Renal cortex interstitium (tissue), 15 donors: ENCODE measurements at places on chromosomes 13 and 19. TPM values are rescaled to one million over a fixed set of nuclear protein-coding genes. Genes with fewer than 3 reads are reported as not detected.

- no peak for DNase-seq
Observed at GRCh38 chr13:27783111-27783510, 9.2 kb upstream of the GSX1 start.

The NLRP4 gene
- not detected for polyA plus RNA-seq

GRCh38 chr13:110361365-110361911 lies 54.4 kb downstream of the COL4A2 start:
- no peak for DNase-seq

DNA sequence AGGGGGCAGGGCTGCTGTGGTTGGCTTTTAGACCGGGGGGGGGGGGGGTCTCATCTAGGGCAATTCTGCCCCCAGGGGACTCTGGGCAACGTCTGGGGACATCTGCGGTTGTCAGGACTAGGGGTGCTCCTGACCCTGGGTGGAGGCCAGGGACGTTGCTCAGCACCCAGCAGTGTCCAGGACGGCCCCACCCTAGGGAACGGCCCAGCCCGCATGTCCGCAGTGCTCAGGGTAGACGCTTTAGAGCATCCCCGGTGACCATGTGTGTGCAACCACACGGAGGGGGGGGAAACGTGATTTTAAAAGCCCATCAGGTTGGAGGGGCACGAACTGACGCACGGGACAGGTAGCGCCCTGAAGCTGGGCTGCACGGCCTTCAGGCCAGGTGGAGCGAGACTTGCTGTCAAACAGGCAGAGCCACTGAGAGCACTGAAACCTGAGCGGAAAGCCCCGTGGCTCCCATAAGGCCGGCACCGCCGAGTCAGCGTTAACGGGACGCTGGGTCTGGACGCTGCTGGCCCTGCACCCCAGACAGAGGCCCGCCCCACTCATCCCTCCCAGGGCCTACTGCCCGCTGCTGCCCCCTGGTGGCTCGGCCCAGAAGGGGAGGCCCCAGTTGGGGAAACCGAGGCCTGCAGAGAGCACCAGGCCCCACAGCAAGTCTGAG lies 8.3 kb downstream of the CACTIN start:
- DNase-seq = no peak

The GNG7 gene
- 7.2 TPM for polyA plus RNA-seq
